Stimulated activated naive CD4-positive, alpha-beta T cell (primary cell): ENCODE measurements at places on chromosomes 3 and 15.

- DNase-seq: no peak
Observed at GRCh38 chr3:112012205-112012992, 13.7 kb downstream of the TAGLN3 start.

DNA sequence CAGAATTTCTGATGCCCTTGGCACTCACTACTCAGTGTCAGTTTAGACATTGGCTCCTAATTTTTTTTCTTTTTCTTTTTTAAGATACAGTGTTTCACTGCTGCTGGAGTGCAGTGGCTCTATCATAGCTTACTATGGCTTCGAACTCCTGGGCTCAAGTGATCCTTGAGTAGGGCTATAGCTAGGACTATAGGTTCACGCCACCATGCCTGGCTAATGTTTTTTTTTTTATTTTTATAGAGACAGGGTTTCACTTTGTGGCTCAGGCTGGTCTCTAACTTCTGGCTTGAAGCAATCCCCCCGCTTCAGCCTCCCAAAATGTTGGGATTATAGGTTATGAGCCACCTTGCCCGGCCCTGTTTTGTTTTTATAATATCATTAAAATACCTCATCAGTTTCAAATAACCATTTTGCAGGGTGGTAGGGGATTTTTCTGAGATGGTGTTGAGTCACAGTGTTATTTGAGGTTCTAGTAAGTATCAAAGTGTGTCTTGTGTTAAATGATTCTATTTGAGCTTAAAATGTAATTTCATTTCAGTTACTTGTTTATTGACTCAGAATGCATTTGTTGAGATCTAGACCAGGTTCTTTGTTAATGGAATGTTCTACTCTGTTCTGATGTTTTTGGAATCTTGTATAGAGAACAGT lies 7.0 kb downstream of the FNDC3B start:
- no peak for DNase-seq

DNA sequence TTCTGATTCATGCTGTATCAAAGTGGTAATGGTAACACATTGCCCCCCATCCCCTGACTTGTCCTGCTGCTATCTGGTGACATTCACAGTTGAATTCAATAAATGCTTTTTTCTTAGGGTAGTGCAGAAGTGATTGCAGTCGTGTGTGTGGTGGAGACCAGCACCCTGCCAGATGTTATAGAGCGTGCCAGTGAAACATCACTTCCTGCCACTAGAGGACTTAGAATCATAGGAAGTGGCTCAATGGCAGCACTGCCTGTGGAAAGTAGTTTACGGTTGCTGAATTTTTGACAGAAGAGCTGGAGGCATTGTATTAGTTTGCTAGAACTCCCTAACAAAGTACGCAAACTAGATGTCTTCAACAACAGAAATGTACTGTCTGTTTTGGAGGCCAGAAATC lies 37.4 kb upstream of the P2RY12 start:
- no peak for DNase-seq

- DNase-seq: no peak
Observed at GRCh38 chr3:172256101-172256734, 192.0 kb downstream of the GHSR start.

- no peak for DNase-seq
Observed at GRCh38 chr15:71476823-71477222, 333.5 kb upstream of the NR2E3 start.

DNA sequence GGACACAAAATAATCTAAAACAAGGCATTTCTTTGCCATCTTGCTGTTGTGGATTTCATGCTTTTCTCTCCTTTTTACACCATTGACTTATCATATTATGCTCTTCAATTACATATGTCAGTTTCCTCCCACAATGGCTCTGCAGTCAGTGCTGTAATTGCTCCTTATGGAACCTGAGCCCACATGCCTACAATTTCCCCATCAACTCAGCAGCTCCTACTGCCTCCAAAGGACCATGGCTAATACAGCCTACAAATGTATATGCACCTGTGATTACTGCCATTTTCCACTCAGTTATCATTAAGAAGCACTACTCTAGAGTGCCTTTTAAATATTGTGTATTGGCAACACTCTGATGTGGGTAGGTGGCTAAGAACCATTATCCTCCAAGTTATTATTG lies 30.8 kb downstream of the RTP4 start:
- no peak for DNase-seq

GRCh38 chr3:102661707-102662497 lies 227.1 kb downstream of the ZPLD1 start:
- no peak for DNase-seq

DNA sequence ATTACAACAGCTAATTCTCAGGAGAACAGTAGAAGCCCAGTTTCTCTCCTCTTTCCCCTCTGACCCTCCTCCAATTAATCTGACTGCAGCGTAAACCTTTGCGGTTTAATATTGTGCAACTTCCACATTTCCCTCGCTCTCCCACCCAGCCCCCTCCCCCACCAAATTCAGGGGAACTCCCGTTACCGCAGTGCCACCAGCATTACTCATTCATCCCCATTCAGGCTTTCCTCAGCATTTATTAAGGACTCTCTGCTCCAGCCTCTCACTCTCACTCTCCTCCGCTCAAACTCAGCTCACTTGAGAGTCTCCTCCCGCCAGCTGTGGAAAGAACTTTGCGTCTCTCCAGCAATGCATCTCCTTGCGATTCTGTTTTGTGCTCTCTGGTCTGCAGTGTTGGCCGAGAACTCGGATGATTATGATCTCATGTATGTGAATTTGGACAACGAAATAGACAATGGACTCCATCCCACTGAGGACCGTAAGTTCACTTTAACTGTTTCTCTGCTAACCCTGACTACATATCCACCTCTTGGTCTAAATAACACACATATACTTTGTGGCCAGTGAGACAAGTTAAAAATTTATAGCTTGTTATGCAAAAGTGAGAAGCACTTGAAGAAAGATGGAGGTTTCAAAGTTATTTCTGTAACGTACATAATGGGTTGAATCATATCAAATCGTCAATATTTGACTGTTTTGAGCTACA lies at the start of gene PTX3:
Gene PTX3 (plus strand): TSS at position 268 of the 709 bp plus-strand sequence. CDS start 84 bp downstream, at position 352.
- no peak for DNase-seq

GRCh38 chr15:39108021-39108420 lies 472.9 kb upstream of the THBS1 start:
- DNase-seq: no peak

DNA sequence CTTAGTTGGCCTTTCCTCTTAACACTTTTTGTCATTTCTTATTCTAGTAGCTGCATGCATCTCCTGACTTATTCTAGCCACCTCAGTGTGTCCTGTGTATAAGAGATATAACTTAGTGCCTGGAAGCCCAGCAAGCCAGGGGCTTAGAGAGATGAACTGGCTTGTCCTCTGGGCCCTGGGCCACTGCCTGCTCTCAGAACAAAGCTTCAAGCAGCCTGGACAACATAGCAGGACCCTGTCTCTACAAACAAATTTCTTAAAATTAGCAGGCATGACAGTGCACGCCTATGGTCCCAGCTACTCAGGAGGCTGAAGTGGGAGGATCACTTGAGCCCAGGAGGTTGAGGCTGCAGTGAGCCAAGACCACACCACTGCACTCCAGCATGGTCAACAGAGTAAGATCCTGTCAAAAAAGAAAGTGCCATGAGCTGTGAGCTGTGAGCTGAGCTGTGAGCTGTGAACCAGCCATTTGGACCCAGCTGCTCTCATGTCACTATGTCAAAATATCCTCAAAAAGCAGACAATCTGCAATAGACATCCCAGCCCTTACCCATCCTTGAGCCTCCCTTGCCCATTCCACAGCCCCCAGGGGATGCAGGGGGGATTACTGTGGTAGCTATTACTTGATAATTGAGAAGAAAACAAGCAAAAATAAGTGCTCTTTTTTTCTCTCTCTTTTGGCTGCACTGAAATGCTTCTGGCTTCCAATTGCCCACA lies 174.5 kb downstream of the OPA1 start:
- DNase-seq: no peak
